NCI-H2081 (cell line): ENCODE measurements at places on chromosomes 7 and 10.

DNA sequence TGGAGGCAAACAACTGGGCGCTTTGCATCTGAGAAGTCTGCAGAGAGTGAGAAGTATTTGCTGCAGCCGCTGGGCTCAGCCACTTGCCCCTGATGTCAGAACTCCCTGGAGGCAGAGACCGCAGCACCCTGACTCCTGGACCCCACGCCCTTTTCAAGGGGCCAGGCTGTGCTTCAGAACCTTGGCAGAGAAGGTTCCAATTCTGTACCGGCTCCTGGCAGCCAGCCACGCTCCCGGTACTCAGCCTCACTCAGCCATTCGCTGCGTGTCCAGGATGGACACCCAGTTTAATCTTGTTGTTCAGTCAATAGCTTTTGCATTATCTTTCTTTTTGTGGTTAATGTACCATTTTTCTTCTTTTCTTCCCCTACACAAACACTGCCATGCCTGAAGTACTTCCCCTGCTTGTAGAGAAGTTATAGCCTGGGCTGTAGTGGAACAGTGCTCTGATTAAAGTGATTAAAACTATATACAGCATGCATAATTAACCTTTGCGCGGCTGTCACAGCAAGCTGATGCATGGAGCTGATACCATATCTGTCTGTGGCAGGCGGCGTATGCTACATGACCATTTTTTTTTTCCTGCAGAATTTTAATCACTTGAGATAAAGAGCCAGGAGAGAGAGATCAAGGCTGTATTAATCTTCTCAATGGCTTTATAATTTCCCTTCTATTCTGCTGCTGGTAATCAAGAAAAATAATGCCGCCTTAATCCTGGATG is 578.5 kb downstream of the SDK1 start:
- no peak for DNase-seq

DNA sequence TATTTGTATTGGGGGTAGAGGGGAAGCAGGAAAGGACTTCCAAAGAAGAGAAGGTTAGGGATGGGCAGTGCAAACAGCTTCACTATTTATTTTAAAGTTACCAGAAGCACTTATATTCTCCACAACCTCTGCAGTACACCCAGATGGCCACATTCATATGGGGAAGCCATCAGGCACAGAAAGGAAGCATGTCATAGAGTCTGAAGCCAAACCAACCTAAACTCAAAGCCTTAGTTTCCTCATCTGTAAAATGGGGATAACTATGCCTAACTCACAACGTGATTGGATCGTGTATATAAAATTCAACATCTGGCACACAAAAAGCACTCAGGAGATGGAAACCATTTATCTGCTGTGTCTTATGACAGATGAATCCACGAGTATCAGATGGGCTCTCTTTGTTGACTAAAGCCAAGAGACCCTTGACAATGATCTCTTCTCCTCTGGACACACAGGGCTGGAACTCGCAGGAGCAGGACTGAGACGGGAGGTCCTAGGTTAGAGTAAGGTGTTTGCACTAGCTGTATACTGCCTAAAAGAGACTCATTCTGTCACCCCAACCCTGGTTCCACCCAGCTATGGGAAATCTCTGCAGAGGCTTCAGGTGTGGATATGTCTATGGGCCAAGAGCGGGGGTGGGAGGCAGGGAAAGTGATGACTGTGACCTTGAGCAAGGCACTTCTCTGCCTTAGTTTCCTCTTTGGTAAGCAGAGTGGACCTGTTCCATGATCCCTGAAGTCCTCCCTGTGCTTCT is 1.8 kb downstream of the KIAA1549 start:
- DNase-seq = no peak

DNA sequence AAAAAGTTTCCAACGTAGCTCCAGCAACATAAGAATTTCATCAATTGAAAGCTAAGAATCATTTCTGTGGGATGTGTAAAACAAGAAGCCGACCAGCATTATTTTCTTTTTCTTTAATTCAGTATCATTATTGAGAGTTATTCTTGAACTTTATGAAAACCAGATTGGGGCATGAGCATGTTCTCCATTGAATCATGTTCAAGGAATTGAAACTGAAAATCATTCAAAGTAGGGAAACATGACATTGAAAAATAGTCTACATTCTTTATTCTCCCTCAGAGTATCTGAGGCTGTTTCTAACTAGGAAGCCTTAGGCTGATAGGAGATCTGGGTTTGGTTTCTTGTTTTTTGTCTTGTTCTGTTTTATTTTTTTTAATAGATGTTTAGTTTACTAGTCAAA is 253.7 kb downstream of the DYNC1I1 start:
- DNase-seq = no peak

GRCh38 chr10:92811986-92812385 is 36.3 kb upstream of the EXOC6 start:
- no peak for DNase-seq

GRCh38 chr10:121772884-121773283 is 154.9 kb downstream of the ATE1 start:
- DNase-seq = no peak

- DNase-seq = no peak
Measured at GRCh38 chr10:48626447-48626846, 21.6 kb upstream of the ARHGAP22 start.

GRCh38 chr7:44615149-44615611 is 8.8 kb downstream of the OGDH start:
- DNase-seq = no peak

DNA sequence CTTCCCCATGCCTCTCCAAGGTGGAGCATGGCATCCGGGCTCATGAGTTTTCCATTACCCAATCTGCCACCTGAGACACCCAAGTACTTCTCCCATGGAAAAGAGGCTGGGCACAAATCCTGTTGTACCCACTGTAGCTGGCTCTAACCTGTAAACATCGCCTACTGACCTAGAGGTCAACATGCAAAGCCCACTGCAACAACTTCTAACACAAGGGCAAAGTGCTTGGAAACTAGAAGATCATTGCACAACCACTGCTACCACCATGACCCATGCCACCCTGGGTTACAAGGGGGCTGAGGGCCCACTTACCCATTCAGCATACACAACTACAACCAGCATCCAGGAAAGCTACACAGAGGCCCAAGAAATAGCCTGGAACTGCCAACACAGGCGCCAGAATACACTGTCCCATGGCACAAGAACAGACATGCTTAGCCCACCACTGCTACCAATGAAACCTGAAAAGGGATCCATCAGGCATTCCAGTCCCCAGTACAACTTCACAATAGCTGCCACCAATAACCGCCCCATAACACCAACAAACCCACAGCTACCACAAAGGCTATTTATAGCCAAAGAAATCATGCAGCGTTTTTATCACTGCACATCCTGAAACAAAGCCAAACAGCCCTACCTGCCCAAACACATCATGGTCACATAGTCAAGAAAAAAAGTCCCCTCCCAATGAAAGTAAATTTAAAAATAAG is 63.4 kb downstream of the RNF32 start:
- no peak for DNase-seq

- no peak for DNase-seq
Measured at GRCh38 chr10:581776-582330, 107.6 kb downstream of the DIP2C start.

DNA sequence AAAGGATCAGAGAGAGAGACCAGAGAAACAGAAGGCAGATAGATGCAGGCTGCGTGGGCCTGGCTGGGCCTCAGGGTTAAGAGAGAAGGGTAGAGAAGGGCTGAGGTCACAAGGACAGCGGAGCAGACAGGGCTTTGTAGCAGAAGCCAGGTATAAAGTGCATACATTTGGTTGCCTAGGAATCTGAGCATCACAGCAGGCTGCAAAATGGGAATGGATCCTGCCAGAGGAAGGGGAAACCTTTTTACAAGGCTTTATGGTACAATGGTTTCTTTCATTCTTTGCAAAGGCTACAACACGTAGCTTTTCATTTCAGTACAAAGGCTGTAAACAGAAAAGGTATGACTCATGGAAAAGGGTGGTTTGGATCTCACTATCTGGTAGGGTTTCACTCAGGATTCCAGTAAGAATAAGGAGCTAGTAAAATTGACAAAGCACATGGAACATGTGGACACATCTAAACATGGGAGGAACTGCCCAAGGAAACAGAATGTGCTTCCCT is 275.1 kb downstream of the DOCK4 start:
- peak; percentile 2 for DNase-seq

DNA sequence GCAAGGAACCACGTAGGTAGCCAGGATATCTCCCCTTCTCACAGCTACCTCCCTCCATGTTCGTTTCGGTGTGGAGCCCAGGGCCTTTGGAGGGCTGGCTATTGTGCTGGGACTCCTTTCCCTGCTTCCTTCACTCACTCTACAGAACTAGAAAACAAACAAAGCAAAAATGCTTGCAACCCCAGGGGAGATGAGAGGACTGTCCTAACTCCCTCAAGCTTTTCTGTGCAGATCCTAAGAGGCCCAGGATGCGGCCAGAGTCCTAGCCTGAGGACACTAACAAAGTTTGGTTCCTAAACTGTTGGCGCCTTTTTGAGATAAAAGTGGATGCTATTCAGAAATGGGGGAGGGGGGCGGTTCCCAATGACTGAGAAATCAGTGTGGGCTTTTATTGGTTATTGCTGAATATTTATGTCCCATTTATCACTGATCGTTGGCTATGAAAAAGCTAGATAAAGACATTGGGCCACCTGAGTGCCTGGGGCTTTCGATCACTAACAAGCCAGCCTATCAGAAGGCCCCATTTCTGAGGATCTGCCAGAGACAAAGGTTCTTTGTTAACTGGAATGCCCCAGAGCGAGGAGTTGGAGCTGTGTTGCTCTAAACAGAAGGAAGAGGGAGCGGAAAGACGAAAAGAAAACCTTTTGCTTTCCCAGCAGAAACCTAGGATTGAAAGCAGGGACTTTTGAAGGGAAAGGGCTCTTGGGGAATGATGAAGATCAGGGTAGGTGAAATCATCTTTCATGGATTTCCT is 95.2 kb upstream of the EGR2 start:
- no peak for DNase-seq

GRCh38 chr7:146290746-146291145 is 174.1 kb downstream of the CNTNAP2 start:
- DNase-seq = no peak

DNA sequence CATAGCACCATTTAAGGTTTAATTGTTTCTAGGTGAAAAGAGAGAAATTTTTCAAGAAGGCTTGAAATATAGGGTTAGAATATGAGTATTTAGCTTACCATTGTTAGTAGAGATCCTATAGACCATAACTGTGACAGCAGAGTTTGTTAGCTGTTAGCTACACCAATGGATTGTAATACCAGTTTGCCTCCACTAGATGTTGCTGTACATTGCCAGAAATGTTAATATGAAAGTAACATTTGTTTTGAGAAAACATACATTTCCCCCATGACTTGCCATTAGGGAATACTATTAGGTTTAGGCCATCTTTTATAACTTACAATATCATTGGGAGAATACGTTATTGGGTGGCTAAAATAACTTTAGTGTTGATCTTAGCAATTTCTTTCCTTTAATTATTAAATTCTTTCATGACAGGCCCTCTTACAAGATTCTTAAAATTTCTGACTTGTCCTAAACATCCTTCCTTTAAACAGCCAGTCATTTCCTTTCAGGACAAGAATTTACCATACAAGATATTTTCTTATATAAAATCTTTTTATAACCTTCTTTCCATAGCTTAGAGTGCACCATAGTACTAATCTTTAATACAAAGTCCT is 39.5 kb downstream of the ZNF117 start:
- peak; percentile 45 for DNase-seq

DNA sequence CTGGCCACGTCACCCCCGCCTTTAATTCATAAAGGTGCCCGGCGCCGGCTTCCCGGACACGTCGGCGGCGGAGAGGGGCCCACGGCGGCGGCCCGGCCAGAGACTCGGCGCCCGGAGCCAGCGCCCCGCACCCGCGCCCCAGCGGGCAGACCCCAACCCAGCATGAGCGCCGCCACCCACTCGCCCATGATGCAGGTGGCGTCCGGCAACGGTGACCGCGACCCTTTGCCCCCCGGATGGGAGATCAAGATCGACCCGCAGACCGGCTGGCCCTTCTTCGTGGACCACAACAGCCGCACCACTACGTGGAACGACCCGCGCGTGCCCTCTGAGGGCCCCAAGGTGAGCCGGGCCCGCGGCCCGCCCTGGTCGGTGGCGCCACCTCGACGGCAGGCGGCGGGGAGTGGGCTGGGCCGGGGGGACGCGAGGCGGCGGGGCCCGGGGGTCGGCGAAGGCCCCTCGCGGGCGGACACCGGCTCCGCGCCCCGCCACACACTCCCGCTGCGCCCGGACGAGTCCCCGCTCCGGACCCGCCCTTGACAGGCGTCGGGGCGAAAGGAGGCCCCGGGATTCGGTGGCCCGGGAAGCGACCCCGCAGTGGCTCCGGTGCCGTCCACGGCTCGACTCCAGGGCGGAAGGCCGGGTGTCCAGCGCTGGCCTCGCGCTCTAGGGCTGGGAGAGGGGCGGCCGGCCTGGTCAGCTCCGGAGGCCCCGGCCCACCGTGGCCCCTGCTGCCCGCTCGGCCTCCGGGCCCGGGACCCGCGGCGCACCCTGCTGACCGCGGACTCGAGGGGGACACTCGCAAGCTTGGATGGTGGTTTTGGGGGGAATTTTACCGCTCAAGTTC is 557 bp downstream of the BAG3 start:
- DNase-seq = no peak

DNA sequence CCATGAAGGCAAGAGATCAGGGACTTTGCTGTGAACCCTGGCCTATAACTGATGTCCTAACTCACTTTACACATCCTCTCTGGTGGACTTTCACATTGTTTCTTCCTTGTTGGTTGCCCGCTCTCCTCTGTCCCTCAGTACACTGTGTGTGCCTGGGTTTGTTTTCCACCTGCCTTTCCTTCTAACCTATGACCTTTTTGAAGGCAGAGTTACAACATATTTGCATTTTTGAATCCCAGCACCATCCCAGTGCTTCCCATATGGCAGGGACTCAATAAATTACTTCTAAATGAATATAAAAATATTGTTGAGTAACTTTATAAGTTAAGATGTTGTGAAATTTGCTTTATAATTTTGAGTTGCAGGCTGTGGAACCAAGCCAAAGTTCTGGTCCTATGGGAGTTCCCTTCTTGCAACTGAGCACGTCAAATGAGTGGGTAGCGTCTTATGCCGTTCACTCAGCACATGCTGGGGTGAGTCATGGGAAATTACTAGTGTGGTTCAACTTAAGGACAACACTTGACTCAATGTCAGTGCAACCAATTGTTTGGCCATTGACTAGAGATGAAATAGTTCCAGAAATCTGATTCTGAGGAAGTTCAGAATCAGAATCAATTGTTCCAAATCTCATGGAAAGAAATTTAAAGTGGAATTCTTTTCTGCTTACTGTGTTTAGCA is 250.9 kb downstream of the TWIST1 start:
- no peak for DNase-seq
